ENCODE measurements at places on chromosomes 12 and 14. TPM values are rescaled to one million over a fixed set of nuclear protein-coding genes. Genes with fewer than 3 reads are reported as not detected.

CLEC6A gene
- not detected for total RNA-seq

DNA sequence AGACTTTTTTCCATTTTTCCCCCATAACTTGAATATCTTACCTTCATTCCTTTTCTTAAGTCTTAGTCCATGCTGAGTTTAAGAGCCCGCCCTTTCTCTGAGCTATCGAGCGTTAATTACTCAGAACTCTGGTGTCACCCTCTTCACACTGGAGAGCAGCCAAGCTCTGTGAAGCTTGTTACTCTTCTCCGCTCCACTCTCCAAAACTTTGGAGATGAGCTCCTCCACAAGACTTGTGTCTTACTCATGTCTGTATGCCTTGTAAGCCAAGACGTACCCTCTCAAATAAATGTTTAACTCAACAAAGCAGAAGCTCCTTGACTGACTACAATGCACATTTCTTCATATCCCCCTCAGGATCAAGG is 54.7 kb downstream of the DICER1 start:
- H3K36me3 ChIP-seq: peaks cover 22% of the 10 kb centered on the region
- DNase-seq: no peak
- H3K4me1 ChIP-seq: no peaks in the 10 kb centered on the region
- H3K27me3 ChIP-seq: no peaks in the 10 kb centered on the region
- H3K4me3 ChIP-seq: no peak overlapping the region

GRCh38 chr12:14827043-14827442 is 13.1 kb upstream of the SMCO3 start:
- no peak for DNase-seq
- no peaks in the 10 kb centered on the region for H3K4me1 ChIP-seq
- no peaks in the 10 kb centered on the region for H3K27me3 ChIP-seq
- no peak overlapping the region for H3K27ac ChIP-seq
- H3K4me3 ChIP-seq: no peak overlapping the region

GRCh38 chr14:37594238-37594970 is 645 bp downstream of the FOXA1 start:
- H3K27me3 ChIP-seq: peaks cover 75% of the 10 kb centered on the region
- peaks cover 9% of the 10 kb centered on the region for H3K4me1 ChIP-seq
- no peak for DNase-seq

DNA sequence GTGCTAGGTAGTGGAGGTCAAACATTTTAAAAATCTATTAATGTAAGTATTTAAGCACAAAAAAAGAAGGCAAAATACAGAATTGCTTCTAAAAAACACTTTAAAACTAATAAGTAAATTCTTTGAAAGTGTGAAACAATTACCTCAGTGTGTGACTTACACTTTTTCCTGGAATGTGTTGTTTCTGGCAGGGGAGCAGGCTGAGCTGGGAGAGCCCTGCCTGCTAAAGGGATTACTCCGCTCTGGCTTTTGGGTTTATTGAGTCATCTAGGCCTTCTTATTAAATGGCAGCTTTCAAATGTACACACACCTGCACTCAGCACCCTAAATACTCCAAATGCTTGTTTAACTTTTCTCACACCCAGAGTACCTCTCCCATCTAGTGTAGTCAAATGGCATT is 279.8 kb downstream of the AKAP6 start:
- H3K36me3 ChIP-seq: no peaks in the 10 kb centered on the region
- H3K27me3 ChIP-seq: no peaks in the 10 kb centered on the region
- H3K4me3 ChIP-seq: no peak overlapping the region
- H3K27ac ChIP-seq: no peak overlapping the region

DNA sequence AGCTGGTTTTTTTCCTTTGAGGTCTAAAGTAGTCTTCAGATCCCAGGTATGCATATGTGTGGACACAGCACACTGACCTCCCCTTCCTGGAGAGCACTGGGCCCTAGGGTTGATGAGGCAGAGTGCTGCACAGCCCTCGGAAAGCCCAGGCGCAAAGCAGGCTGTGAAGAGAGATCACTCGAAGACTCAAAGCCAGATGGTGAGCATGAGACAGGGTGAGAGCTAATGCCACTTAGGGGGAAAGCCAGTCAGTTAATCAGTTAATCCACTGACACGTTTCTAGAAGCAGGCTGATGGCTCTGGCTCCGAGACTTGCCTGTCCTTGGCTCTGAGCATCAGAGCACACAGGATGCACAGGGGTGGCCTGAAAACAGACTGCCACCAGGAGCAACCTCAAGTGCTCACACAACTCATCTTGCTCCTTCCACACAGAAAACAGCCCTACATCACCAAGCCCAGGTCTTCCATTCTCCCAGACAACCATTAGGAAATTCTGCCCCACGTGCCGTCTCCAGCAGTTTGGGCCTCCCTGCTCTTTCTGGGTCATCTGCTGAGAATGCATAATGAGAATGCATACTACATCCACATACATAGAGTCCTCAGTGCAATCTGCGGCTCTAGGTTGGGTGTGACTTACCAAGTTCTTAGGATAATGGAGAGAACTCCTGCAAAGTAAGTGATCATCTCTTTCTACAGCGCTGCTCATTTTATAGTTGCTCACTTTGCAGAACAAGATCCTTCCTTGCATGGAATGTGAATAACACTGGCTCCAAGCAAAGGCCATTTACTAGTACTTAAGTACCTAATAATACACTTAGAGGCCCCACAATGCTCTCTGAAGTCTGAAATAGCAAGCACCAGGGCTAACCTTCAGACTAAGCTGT is 12.0 kb downstream of the AQP6 start:
- no peak overlapping the region for H3K4me3 ChIP-seq
- H3K27ac ChIP-seq: no peak overlapping the region
- H3K27me3 ChIP-seq: no peaks in the 10 kb centered on the region
- no peaks in the 10 kb centered on the region for H3K36me3 ChIP-seq
- no peak for DNase-seq

Data from B cell (primary cell).